ENCODE measurements at places on chromosomes 5 and 9. TPM values are rescaled to one million over a fixed set of nuclear protein-coding genes. Genes with fewer than 3 reads are reported as not detected.

GRCh38 chr5:32076699-32077695, 97.1 kb downstream of the GOLPH3 start:
- no peak overlapping the region for H3K27ac ChIP-seq
- H3K4me1 ChIP-seq, result no peaks in the 10 kb centered on the region
- no peak for DNase-seq
- H3K27me3 ChIP-seq, result no peaks in the 10 kb centered on the region
- H3K36me3 ChIP-seq, result no peaks in the 10 kb centered on the region

- no peaks in the 10 kb centered on the region for H3K4me1 ChIP-seq
- no peak for DNase-seq
- no peak overlapping the region for H3K4me3 ChIP-seq
- H3K27ac ChIP-seq, result no peak overlapping the region
- H3K36me3 ChIP-seq, result no peaks in the 10 kb centered on the region
Measured at GRCh38 chr5:63854076-63854475, 108.2 kb downstream of the HTR1A start.

APC gene
- 28.6 TPM for total RNA-seq

DNA sequence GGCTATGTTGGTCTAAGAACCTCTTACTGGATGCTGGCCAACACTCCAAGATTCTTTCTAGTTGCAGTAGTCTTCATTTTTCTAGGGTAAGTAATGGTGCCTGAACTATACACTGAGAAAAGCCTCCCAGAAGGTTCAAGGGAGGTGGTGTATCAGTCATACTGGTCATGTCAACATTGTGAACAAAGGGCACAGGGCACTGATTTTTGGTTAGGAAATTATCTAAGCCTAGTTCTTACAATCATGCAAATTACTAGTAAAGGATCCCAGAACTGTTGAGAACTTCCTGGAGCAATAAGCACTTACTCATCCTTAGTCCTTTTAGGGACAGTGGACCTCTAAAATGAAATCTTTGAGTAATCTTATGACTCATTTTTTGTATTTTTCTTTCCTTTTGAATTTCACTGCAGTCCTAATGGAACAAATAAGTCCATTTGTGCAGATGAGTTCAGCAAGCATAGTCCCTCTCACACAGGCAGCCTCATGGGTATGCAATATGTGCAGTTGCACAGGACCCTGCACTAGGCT, 21.1 kb upstream of the CDC42SE2 start:
- no peak for DNase-seq
- H3K36me3 ChIP-seq, result peaks cover 11% of the 10 kb centered on the region
- H3K4me1 ChIP-seq, result peaks cover 6% of the 10 kb centered on the region

- DNase-seq, result no peak
- H3K27ac ChIP-seq, result no peak overlapping the region
- H3K4me3 ChIP-seq, result no peak overlapping the region
- H3K36me3 ChIP-seq, result no peaks in the 10 kb centered on the region
- H3K4me1 ChIP-seq, result no peaks in the 10 kb centered on the region
Measured at GRCh38 chr5:20605732-20606525, 617.9 kb upstream of the CDH18 start.

QSOX2 gene
- 12.8 TPM for total RNA-seq

DNA sequence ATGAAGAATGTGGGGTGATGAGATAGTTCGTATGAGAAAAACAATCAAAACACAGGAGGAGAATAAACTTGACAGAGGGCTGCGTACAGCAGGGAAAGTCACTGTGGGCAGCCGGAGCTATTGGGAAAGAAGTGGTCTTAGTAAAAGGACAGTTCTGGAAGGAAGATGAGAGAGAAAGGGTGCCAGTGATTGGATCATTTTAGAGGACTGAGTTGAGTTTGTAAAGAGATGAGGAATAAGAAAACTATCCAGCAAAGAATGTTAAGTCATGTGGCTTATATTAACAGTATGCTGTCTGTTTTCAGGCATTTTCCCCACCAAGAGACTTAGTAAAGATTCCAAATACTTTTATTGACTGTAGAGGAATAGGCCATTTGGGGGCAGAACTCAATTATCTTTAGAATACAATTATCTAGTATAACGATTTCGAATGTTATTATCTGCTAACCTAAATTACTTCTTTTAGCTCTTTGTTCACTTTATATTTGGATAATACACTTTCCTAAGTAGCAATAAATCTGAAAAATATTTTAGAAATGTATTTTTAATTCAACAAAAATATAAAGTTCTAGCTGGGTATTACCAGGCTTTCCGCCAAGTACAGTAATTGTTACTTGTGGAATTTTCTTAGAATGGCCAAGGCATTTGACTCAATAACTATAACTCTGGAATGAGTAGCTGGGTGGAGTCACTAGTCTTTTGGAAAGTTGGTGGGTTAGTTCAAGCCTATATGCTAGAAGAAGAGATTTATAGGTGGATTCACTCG, 15.5 kb upstream of the LOX start:
- peaks cover 1% of the 10 kb centered on the region for H3K4me1 ChIP-seq
- no peaks in the 10 kb centered on the region for H3K36me3 ChIP-seq

GRCh38 chr9:90074316-90074962, 469.6 kb downstream of the GADD45G start:
- H3K36me3 ChIP-seq, result no peaks in the 10 kb centered on the region
- no peak overlapping the region for H3K27ac ChIP-seq
- H3K4me3 ChIP-seq, result no peak overlapping the region
- no peak for DNase-seq
- peaks cover 67% of the 10 kb centered on the region for H3K27me3 ChIP-seq
- peaks cover 14% of the 10 kb centered on the region for H3K4me1 ChIP-seq

GRCh38 chr5:135828782-135829127, 5.7 kb upstream of the SLC25A48 start:
- no peaks in the 10 kb centered on the region for H3K27me3 ChIP-seq
- no peak overlapping the region for H3K27ac ChIP-seq
- no peaks in the 10 kb centered on the region for H3K36me3 ChIP-seq
- no peak for DNase-seq
- no peaks in the 10 kb centered on the region for H3K4me1 ChIP-seq

GRCh38 chr9:34642679-34643078, 3.8 kb upstream of the GALT start:
- no peak for DNase-seq
- no peak overlapping the region for H3K4me3 ChIP-seq
- peaks cover 18% of the 10 kb centered on the region for H3K4me1 ChIP-seq
- H3K27ac ChIP-seq, result no peak overlapping the region

DNA sequence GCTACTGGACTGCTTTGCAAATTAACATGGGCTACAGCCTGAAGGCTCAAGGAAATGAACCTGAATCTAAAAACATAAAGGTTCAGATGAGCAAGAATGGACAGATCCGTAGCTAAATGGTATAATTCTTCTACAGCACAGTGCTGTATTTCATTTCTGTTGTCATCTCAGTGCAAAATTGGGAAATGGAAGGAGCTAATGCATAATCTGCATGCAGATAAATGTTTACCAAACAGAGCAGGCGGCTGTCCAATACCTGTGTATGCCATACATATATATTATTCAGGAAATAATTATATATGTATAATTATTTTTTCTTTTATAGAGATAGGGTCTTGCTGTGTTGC, 4.3 kb upstream of the HSPA9 start:
- no peak for DNase-seq
- peaks cover 9% of the 10 kb centered on the region for H3K4me1 ChIP-seq
- no peak overlapping the region for H3K27ac ChIP-seq
- peaks cover 5% of the 10 kb centered on the region for H3K27me3 ChIP-seq
- no peak overlapping the region for H3K4me3 ChIP-seq

INSYN2B gene
- total RNA-seq, result not detected

DNA sequence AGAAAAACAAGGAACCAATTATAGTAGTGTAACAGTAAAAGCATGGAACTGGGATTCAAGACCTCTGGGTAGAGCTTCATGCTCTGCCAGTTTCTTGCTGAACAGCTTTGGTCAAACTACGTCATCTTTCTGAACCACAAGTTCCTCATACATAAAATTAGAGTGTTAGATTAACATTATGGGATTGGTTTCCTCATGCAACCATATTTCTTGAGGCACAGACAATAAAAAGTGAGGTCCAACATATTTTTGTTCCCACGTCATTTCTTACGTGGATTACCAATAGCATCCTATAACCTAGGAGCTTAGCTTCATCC, 354.8 kb downstream of the TMEM232 start:
- H3K27me3 ChIP-seq, result no peaks in the 10 kb centered on the region
- no peak overlapping the region for H3K27ac ChIP-seq
- H3K4me3 ChIP-seq, result no peak overlapping the region
- DNase-seq, result no peak
- H3K36me3 ChIP-seq, result no peaks in the 10 kb centered on the region

RGS7BP gene
- not detected for total RNA-seq

WNT8A gene
- total RNA-seq, result not detected

SMIM33 gene
- 0.44 TPM for total RNA-seq

- H3K36me3 ChIP-seq, result no peaks in the 10 kb centered on the region
- H3K4me3 ChIP-seq, result no peak overlapping the region
- H3K4me1 ChIP-seq, result peaks cover 5% of the 10 kb centered on the region
- peaks cover 46% of the 10 kb centered on the region for H3K27me3 ChIP-seq
Measured at GRCh38 chr5:139758510-139759075, 37.0 kb upstream of the PSD2 start.

DNA sequence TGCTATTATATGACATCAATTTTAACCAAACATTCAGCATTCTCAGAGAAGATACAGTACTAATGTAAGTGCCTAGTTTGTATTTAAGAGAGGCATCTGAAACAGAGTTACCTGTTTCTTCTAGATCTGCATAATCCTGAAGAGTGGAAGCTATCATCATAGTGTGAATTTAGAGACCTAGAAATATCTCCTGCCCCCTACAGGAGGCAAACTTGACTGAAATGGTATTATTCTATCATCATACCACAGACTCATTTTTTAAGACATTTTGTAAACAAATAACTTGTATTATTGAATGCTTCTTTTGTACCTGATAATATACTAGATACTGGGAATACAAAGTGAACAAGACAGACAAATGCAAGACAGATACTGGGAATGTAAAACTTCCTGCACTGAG, 216.8 kb upstream of the RPS23 start:
- no peak overlapping the region for H3K4me3 ChIP-seq
- H3K4me1 ChIP-seq, result no peaks in the 10 kb centered on the region
- H3K27me3 ChIP-seq, result peaks cover 5% of the 10 kb centered on the region
- no peaks in the 10 kb centered on the region for H3K36me3 ChIP-seq
- no peak overlapping the region for H3K27ac ChIP-seq

GRCh38 chr5:106759581-106759980, 911.2 kb downstream of the EFNA5 start:
- no peaks in the 10 kb centered on the region for H3K4me1 ChIP-seq
- H3K27ac ChIP-seq, result no peak overlapping the region
- no peak overlapping the region for H3K4me3 ChIP-seq

ADAM19 gene
- 28.3 TPM for total RNA-seq

DNA sequence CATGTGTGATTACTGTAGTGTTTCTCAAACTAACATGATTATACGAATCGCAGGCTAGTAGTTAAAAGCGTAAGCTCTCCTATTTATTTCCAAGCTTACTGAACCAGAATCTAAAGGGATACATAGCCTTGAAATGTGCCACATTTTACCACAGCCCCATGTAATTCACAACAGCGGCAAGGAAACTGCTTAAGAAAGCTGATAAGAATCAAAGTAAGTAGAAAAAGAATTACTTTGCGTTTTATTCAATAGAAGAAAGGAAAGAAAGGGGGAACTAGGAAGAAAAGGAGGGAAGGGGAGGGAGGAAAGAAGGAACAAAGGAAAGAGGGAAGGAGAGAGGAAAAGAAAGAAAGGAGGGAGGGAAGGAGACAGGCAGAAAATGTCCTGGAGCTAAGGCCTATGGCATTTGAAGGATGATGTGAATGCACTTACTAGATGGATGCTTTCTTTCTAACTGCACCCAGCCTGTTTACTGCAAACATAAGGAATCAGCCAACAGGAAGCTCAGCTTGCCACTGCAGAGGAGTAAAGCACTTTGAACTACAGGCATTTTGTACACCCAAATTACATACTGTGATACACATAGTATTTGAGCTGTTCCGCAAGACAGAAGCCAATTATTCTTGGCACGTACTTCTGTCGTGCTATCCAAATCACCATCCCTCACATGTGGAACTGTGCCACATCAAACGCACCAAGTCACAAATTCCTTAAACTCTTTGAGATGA, 521.7 kb downstream of the RAB3C start:
- H3K4me1 ChIP-seq, result peaks cover 37% of the 10 kb centered on the region
- no peak for DNase-seq
- peaks cover 4% of the 10 kb centered on the region for H3K36me3 ChIP-seq
- peaks cover 2% of the 10 kb centered on the region for H3K27me3 ChIP-seq
- H3K27ac ChIP-seq, result no peak overlapping the region

TAF11L6 gene
- not detected for total RNA-seq

DNA sequence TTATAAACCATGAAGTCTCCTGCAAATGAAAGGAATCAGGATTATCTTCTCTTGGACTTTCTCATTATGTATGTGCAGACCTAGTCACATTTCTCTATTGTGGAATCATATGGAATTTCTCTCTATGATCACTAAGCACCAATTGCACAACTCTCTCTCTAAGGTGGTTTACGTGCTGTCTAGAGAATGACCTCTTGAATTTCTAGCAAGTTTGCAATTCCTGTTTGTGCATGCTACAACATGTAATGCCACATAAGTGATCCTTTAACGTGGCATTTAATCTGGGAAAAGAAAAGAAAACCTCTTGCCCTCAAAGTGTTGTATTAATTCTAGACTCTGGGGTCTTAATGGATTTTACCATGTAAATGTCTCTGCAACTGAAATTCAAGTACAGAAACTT, 5.0 kb upstream of the PPP2R2B start:
- DNase-seq, result no peak
- H3K27me3 ChIP-seq, result peaks cover 34% of the 10 kb centered on the region
- H3K36me3 ChIP-seq, result no peaks in the 10 kb centered on the region
- no peak overlapping the region for H3K4me3 ChIP-seq

GSN gene
- total RNA-seq, result 8.0 TPM

SPINK7 gene
- total RNA-seq, result not detected

GRCh38 chr5:66361070-66361469, 217.0 kb downstream of the SREK1 start:
- no peak overlapping the region for H3K4me3 ChIP-seq
- H3K27me3 ChIP-seq, result peaks cover 24% of the 10 kb centered on the region
- H3K36me3 ChIP-seq, result no peaks in the 10 kb centered on the region
- no peak overlapping the region for H3K27ac ChIP-seq
- DNase-seq, result no peak
- peaks cover 1% of the 10 kb centered on the region for H3K4me1 ChIP-seq

OTULINL gene
- total RNA-seq, result 67.7 TPM

PSMD5 gene
- total RNA-seq, result 42.6 TPM

DBH gene
- total RNA-seq, result not detected

DNA sequence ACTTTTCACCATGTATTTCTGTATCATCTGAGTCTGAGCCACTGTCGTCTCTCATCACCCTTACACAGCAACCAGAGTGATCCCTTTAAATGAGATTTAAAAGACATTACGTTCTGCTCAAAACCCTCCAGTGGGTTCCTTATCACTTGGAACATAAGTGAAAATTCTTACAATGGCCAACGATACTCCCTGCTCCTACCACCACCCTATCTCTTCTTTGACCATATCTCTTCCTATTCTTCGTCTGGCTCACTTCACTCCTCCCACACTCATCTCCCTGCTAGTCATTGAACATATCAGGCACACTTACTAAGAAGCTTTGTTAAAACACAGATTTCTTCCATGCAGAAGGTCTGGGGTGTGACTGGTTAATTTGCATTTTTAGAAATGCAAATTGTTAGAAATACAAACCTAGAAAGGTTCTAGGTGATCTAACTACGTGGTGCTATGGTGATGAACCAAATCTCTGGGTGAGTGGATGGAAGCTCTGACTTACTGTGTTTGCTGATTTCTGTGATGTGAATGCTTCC, 166.6 kb upstream of the CD180 start:
- no peak for DNase-seq
- no peak overlapping the region for H3K27ac ChIP-seq
- peaks cover 2% of the 10 kb centered on the region for H3K36me3 ChIP-seq
- H3K4me3 ChIP-seq, result no peak overlapping the region
- H3K4me1 ChIP-seq, result peaks cover 13% of the 10 kb centered on the region

NFIB gene
- total RNA-seq, result not detected

FIBCD1 gene
- not detected for total RNA-seq
